ENCODE measurements at places on chromosomes 7 and 10.

DNA sequence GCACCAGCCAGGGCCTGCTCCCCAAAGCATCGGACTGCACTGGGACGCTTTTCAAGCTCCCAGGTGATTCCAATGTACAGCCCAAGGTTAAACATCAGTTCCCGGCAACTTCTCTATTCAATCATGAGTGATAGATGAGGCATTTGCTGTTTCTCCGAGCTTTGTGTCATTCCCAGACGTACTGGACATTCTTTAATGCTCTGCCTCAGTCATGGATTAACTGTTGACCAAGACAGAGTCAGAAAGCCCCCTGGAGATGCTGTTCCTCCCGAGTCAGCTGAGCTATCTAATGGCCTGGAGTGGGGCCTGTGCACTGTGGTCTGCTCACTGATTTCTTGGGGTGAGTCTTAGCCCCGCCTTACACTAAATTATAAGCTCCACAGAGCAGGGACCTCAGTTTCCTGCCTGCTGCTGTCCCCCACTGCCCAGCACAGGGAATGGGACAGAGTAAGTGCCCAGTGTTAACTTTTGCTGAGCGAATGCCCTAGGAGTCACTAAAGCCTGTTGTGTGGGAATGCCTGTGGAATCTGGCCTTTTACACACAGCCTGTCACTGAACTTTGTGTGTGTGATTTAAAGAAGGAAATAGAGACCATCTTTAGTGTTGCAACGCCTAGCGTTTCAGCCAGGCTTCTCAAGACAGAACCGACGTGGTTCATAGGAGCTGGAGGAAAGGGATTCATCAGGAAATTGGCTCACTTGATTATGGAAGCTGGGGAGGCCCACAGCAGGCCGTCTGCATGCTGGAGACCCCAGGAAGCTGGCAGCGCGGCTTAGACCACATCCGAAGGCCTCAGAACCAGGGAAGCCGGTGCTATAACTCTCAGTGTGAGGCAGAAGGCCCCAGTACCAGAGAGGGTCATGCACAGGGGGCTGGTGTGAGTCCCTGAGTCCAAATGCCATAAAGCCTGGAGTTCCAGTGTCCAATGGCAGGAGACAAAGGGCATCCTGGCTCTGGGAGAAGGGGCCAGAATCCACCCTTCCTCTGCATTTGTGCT, 29.3 kb upstream of the RNF32 start:
- no peak for DNase-seq

- DNase-seq = no peak
These were observed 248.3 kb downstream of the CDC14C start for GRCh38 chr7:49172639-49173038.

DNA sequence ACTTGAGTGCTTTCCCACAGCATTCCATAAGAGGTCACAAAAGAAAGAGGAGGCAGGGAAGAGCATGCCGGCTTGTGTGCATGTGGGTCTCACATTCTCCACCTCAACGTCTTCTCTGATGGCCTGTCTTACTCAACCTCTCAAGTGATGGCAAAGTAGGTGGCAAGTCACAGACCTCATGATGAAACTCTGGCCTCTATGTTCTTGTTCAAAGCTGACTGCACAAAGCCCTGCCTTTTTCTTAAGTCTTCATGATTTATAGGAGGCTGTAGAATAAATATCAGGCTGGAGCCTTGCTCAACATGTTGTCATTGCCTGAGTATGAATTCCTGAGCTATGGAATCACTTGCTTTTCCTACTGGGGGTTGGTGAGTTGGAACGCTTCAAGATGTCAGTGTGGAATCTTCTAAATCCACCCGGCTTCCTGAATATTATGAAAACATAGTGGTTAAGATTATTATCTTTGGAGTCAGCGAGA, 213.6 kb upstream of the INHBA start:
- DNase-seq = peak; percentile 98

DNA sequence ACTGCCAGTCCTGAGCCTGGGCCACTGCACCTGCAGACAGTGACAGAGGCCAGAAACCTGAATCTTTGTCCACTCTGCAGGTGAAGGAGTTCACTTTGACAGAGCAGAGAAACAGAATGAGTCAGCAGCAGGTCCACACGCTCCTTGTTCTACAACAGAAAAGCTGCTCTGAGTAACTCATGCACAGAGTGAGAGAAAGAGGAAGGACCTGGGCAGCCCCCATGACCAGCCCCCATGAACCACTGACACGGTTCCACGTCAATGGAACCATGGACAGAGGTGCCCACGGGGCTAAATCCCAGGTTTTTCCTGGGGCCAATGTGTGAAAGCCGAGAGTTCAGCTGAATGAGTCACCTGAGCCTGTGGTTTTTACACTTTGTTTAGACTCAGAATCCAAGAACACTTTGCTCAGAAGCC, 40.8 kb upstream of the CTBP2 start:
- DNase-seq = peak; percentile 55
